ENCODE measurements at places on chromosomes 7 and 10. TPM values are rescaled to one million over a fixed set of nuclear protein-coding genes. Genes with fewer than 3 reads are reported as not detected.

DNA sequence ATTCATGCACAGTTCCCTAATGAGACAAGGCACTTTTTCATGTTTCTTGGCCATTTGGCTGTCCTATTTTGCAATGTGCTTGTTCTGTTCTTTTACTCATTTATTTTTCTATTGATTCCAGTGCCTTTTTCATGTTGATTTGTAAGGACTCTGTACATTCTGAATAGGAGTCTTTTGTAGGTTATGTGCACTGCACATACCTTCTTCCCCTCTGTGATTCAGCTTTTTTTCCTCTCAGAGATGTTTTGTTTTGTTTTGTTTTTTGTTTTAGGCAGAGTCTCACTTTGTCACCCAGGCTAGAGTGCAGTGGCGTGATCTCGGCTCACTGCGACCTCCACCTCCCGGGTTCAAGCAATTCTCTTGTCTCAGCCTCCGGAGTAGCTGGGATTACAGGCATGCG is 59.7 kb downstream of the KCNH2 start:
- no peak for DNase-seq

The VSTM4 gene
- total RNA-seq: 0.38 TPM

DNA sequence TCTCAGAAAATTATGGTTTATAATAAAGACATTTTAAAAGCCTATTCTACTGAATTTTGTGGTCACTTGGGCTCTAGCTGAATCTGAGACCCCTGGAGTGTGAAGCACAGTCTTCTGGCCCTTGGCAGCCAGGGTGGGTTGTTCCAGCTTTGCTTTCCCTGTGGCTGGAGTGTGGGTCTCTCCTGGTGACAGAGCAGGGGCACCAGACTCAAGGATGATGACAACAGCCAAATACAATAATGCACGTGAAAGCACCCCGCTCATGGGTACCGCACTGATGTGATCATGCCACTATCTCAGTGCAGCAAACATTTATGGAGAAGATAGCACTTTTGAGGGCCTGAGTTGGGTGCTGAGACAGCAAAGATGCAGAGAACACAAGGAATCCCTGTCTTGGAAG is 134.8 kb upstream of the ADAM12 start:
- DNase-seq: no peak

GRCh38 chr10:33365871-33366411 is 31.5 kb upstream of the NRP1 start:
- no peak for DNase-seq

DNA sequence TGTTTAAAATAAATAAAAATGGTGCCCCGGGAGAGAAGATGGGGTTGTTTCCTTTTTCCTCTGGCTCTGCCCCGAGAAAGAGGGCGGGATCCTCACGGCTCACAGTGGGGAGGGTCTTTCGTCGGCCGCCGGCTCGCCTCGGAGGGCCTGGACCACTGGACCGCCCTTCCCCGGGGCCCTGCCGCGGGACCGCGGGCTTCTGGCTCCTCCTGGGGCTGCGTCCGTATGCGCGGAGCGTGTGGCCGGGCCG is 3.5 kb upstream of the IGF2BP3 start:
- DNase-seq: peak; percentile 53

DNA sequence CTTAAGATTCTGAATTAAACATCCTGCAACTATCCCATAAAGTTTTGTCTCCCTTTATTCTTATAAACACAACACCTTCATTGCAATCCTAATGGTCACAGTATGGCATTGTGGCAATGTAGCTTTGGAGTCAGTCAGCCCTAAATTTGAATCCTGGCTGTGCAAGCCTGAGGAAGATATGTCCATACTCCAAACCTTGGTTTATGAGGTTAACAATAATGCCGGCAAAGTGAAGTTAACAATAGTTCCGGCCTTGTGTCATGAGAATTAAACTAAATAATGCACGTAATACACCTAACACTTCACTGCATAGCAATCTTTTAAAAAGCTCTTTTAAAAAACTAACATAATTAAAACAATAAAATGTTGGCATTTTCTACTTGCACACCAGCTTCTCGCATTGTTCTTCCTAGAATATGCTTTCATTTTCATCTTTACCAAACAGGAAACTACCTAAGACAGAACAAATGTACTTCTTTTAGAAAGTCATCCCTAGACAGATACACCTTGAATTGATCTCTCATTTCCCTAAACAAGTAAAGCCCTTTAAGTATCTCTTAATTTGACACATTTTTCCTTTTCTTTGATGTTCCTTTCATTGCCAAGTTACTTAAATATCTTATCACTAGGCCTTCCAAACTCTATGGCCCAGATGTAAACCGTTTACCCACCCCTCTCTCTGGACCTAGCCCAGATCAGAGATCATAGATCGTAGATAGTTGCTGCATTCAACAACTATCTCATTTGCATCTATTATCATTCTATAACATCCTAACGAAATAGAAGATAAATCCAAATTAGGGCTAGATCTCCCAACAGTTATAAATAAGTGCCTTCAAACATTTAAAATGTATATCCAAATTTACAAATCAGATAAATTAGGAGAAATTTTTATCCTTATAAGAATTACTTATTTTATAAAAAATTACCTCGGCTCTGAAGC is 66.7 kb downstream of the CREB3L2 start:
- no peak for DNase-seq

The NOS3 gene
- 102 TPM for total RNA-seq

GRCh38 chr10:71725998-71726579 is 6.5 kb upstream of the C10orf105 start:
- peak; percentile 52 for DNase-seq

DNA sequence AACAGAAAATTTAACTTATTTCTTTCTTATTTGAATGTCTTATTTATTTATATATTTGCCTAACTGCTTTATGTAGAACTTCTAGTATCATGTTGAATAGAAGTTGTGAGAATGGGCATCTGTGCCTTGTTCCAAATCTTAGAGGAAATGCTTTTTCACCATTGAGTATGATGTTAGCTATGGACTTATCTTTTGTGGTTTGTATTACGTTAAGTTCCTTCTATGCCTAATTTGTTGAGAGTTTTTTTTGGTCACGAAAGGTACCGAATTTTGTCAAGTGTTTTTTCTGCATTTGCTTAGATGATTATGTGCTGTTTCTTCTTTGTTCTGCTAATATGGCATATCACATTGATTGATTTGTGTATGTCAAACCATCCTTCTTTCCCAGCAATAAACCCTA is 161.0 kb upstream of the TRIM24 start:
- DNase-seq: no peak

The SHH gene
- total RNA-seq: 0.26 TPM

DNA sequence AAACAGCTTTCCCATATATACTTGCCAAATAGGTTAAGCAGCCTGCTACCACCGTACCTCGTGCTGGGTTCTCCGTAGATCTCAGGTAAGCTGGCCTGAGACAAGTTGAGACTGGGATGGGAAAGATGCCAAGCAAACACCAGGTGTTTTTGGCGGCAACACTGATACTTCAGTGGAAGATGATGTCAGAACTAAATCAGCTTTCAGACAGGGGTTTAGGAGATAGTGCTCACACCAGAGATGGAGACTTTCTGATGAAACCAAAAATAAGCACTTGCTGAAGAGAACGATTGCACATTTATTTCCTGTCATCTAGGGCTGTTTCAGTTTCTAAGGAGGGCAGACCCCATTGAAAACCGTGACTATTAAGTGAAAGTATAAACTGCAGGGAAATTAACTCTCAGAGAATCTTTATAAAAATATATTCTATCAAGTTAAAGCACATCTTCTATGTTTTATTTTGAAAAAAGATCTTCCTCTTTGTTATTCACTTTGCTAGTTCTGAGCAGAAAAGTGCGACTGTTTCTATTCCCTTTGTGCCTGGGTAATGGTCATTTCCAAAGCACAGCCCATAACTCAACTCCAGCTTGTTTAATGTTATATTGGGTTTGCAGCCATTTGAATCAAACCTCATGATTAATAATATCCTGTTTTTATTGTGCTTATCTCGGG is 149.9 kb downstream of the CPED1 start:
- no peak for DNase-seq

DNA sequence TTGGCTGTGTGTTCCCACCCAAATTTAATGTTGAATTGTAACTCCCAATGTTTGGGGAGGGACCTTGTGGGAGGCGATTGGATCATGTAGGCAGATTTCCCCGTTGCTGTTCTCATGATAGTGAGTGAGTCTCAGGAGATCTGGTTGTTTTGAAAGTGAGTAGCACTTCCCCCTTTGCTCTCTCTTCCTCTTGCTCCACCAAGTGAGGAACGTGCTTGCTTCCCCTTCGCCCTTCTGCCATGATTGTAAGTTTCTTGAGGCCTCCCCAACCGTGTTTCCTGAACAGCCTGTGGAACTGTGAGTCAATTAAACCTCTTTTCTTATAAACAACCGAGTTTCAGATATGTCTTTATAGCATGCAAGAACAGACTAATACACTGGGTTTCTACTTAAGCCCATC is 176.3 kb downstream of the CDK14 start:
- no peak for DNase-seq

The THNSL1 gene
- 3.6 TPM for total RNA-seq

DNA sequence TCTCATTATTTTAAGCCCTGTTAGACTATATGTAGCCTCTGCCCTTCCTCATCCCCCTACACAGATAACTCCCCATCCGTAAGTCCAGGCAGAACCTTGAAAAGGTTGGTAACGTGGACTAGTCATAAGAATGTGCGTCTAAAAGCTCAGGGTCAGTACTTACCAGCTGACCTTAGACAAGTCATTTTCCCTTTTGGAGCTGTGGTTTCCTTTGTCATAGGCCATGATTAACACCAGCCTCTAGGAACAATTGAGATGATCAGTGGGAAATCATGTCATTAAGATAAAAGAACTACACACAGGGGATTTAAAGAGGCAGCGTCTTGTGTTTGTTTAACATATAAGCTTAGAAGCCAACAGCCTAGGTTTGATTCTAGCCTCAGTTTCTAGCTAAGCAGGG is 6.9 kb upstream of the UNC5B start:
- no peak for DNase-seq

DNA sequence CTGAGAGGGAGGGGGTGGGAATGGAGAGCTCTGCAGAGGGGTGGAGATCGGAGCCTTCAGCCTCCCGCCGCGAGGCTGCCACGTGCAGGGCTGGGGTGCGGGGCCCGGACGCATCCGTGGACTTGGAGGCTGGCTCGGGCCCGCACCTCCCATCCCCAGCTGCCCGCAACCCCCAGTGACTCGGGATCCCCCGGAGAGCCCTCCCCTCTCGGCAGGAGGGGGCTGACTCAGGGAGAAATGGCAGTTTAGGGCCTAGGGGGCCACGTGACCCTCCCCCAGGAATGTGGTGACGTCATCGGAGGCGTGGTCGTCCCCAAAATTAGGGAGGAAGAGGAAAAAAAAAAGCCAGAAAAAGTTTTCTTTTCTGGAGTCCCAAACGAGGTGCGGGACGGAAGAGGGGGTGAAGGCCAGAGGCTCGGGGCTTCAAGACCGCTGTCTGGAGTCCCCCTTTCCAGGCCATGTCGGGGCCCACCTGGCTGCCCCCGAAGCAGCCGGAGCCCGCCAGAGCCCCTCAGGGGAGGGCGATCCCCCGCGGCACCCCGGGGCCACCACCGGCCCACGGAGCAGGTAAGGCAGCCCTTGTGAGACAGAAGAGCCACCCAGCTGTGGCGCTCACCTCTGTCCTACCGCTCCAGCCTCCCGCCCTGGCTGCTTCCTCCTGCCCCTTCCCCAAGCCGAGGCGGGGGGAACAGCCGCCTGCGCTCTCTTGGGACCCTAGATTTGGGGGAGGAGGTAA is at the start of gene TRIP6:
TSS of gene TRIP6 (plus strand) at position 348 of the 736 bp plus-strand sequence. CDS start at position 459, 111 bp downstream.
- DNase-seq: peak; percentile 70

The KEL gene
- total RNA-seq: 0.74 TPM

The GALNT11 gene
- 21.2 TPM for total RNA-seq

DNA sequence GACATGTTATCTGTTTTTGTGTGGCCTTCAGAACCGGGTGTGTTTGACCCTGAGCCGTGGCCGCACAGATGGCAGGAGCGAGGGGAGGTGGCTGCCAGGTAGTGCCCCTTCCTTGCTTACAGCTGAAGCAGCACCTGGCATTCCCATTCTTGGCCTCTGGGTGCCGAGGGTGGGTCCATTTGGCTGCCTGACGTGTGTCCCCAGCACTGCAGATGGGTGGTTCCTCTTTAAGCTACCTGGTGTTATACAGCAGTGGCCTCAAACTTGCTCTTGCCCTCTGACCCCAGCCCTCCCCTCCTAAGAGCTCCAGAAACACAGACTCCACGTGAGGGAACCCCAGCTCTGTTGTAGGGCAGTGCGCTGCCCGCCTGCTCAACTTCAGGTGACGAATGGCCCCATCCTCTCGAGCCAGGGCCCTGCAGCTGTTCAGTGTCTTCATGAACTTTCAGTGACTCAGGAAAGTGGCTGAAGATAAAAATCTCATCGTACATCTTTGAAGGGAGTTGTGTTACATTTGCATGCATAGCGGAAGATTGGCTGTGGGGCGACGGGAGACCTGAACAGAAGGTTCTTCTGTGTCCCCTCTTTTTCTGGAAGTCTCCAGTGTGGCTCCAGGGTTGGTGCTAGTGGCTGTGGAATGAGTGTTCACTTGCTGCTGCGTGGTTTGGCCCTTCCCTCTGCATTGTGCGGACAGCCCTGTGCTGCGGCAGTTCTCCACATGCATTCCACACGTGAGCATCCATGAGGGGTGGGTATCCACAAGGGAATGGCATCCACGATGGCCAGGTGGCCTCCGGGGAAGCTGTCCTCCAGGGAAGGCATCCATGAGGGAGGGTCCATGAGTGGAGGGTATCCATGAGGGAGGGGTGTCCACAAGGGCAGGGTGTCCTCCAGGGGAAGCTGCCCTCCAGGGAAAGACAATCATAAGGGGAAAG is 91.6 kb downstream of the INPP5A start:
- DNase-seq: no peak

The FAM149B1 gene
- total RNA-seq: 24.8 TPM

DNA sequence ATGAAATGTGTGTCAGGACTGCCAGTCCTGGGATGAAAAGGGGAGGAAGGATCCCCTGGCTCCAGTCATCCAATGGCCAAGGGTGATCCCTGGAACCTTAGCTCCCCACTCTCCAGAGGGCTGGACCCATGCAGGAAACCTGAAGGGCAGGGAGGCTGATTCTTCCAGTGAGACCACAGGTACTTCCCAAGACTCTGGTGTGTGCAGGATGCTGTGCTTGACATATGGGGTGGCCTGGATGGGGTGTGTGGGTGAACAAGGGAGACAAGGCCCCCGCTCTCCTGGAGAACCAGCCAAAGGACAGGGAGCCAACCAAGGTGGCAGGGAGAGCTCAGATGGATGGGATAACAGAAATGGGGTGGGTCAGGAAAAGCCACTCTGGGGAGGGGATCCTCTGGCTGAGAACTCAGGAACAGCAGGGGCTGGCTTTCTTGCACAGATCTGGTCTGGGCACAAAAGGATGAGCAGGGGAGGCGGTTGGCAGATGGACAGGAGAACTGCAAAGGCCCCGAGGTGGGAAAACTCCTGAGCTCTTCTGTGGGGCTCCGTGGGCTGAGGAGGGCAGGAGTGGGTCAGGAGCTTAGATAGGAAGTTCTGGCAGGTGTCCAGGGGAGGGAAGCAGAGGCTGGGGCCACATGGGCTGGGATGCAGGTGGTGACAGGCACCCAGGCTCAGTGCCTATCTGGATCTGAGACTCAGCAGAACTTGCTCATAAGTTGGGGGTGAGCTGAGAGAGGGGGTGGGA is 100.6 kb downstream of the ARHGAP22 start:
- DNase-seq: no peak
